Caki2 (cell line): ENCODE measurements at places on chromosomes 6 and 20. TPM values are rescaled to one million over a fixed set of nuclear protein-coding genes. Genes with fewer than 3 reads are reported as not detected.

Gene CAP2
- 16.5 and 18.4 TPM in 2 replicates for total RNA-seq

GRCh38 chr6:133587546-133588160 lies 301.3 kb upstream of the TCF21 start:
- DNase-seq: no peak

GRCh38 chr20:62401331-62401779 lies 5.7 kb downstream of the CABLES2 start:
- DNase-seq: no peak

DNA sequence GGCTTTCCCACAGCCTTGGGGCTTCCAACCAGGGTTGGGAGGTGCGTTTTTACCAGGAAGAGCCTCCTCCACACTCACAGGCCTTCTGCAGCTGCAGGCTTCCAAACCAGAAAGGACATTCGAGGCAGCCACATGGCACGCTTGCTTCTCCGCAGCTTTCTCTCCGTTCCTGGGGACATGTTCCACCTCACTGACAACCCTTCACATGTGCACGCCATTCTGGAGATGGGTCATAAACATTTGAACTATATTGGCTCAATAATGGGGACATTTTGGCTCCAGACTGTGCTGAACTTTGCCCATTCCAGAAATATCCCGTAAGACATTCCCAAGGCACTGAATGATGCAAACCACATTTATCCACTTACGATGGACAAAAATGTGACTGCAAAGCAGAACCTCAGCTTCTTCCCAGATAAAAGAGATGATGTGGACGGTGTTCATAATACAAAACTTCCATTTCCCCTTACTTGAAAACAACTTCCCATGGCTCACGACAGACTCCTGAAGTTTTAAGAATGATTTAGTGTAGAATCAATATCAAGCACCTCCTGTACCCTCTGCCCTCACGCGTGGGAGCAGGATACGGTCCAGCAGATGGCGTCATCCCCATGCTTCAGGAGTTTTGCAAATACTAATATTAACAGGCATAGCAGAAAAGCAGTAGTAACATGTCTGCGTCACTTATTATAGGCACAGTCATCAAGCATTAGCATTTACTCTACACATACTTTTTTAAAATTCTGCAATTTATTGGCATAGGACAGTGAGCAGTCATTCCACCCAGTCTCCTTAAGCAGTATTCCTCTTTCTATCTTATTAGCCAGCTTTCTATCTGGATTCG lies 25.4 kb upstream of the FOXF2 start:
- DNase-seq: no peak

DNA sequence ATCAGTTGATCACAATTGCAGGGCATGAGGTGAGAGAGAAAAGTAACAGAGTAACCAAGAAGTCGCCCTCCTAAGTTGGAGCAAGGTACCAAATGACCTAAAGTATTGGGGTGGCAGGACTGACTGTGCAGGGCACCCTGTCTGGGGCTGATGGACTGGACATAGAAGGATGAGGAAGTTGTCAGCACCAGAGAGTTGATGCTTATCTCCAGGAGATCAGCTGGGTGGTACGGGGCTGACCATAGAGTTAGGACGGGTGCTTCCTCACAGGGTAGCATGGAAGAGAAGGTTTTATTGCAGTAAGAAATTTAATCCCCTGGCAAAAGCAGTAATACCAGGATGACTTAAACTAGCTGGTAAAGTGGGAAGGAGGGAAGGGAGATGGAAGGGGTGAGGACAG lies 66.7 kb downstream of the TMEM170B start:
- no peak for DNase-seq
